Foreskin melanocyte (primary cell): ENCODE measurements at places on chromosomes 3 and 15.
A peak's percentile ranks its signal among the peaks of the same experiment; 100 is the strongest.

DNA sequence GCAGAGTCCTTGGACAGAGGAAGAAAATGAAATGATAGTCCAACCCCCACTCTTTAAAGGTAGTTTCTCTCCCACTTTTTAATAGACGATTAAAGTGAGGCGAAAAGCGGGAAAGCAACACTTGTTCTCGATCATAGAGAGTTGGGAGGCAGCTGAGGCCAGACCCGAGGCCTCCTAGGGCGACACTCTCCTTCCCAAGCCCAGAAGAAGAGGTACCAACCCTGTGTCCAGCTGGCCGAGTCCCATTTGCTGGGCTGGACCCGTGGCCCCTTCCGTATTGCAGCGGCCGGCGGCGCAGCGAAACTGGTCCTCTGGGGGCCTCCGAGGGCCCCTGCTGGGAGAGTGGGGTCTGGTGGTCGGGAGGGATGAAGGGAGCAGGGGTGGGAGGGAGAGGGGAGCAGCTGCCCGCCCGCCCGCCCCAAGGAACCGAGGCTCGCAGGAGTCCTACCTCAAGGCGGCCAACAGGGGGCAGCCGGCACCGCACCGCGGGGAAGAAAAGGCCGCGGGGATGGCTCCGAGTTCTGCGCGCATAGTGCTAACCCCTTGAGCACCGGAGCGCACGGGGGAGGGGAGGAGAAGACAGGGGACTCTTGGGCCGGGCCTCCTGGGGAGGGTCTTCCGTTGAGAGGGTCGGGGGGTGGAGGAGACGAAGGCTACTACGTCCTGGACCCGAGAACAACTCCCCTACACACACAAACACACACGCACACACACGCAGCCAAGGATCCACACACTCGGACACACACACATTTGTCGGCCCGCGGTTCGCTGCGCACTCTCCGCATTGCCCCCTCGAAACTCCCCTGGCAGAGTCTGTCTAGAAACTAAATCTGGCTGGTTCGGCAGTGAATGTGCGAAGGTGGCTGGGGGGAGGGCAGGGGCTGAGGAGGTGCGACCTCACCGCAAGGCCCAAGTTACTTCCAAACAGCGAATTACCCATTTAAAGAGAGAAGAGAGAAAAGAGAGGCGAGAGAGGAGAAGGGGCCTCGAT, 2.0 kb downstream of the WNT5A start:
- peak; percentile 39 for DNase-seq

DNA sequence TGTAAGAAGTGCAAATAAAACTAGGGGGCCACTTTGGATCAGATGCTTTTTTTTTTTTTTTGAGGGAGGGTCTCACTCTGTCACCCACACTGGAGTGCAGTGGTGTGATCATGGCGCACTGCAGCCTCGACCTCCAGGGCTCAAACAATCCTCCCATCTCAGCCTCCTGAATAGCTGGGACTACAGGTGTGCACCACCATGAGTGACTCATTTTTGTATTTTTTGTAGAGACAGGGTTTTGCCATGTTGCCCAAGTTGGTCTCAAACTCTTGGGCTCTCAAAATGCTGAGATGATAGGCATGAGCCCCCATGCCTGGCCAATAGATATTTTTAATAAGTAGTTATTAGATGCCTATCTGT, 20.8 kb downstream of the CCR1 start:
- DNase-seq = no peak

GRCh38 chr15:78075490-78076230, 1.9 kb downstream of the TBC1D2B start:
- peak; percentile 66 for DNase-seq

- DNase-seq = no peak
Measured at GRCh38 chr3:160069986-160070385, 81.4 kb downstream of the IL12A start.

- no peak for DNase-seq
Measured at GRCh38 chr3:32410367-32411246, 19.0 kb downstream of the CMTM7 start.

DNA sequence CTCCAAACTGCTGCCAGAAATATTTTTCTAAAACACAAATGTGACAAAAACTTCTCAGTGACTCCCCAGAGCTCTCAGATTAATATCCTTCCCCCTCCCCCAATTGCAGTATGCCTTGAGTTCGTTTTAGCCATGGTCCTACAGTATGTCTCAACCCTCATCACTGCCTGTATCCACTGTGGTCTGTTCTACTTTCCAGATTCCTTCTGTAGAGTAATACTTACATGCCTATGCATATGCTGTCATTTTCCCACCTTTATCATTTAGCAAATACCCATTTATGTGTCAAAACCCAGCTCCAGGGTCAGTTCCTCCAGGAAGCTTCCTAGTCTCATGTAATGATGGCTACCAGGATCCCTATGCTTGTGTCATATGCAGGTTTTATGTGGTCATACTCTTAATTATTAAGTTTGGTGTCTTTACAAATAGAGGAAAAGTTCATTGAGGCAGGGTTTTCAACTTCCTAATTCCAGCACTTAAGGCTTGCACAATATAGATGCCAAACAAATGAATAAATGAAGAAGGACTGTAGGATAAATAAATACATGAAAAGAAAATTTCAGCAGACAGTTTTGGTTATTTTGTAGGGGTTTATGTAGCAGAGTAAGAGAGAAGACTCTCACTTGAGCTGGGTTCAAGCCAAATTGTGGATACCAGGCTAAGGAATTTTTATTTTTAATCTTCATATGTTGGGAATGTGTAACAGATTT, 170.8 kb downstream of the ALCAM start:
- no peak for DNase-seq

GRCh38 chr3:112456147-112456546, 43.1 kb downstream of the BTLA start:
- DNase-seq = no peak

DNA sequence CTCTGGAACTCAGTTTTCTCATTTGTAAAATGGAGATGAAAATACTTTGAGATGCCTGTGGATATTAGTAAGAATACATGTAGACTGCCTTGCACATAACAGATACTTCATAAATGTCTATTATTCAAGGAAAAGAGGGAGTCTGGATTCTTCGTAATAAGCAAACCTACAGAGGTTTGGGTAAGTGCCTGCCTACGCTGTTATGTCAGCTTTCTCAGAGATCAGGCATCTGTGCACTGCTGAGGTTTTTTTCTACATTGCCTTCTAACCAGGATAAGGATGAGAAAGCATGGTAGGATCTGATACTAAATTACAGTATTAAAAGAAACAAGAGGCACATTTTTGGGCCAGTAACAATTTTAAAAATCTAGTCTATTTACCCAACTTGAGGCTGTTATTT, 10.9 kb downstream of the MCTP2 start:
- no peak for DNase-seq

GRCh38 chr3:193894121-193894863, 241.7 kb upstream of the HES1 start:
- no peak for DNase-seq

DNA sequence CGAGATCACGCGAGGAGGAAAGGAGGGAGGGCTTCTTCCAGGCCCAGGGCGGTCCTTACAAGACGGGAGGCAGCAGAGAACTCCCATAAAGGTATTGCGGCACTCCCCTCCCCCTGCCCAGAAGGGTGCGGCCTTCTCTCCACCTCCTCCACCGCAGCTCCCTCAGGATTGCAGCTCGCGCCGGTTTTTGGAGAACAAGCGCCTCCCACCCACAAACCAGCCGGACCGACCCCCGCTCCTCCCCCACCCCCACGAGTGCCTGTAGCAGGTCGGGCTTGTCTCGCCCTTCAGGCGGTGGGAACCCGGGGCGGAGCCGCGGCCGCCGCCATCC, 1.1 kb upstream of the SETD5 start:
- DNase-seq = peak; percentile 92

- DNase-seq = no peak
Measured at GRCh38 chr3:60746043-60746638, 505.1 kb downstream of the FHIT start.

DNA sequence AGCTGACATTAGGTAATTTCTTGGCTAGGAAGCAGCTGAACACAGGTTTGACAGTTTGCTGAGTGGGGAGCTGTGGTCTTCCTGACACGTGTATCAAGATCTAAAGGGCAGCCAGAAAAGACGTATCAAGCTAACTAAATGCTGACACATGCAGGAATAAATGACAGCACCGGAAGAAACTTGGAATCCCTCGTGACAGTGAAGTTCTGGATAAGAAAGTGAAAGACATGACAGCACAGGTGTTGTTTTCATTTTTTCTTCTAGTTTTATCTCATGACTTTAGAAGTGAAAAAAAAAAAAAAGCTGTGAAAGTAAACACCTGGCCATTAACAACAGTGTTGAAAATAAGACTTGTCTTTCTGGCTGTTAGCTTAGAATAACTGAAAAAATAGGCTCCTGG, 48.7 kb downstream of the FGF7 start:
- no peak for DNase-seq

DNA sequence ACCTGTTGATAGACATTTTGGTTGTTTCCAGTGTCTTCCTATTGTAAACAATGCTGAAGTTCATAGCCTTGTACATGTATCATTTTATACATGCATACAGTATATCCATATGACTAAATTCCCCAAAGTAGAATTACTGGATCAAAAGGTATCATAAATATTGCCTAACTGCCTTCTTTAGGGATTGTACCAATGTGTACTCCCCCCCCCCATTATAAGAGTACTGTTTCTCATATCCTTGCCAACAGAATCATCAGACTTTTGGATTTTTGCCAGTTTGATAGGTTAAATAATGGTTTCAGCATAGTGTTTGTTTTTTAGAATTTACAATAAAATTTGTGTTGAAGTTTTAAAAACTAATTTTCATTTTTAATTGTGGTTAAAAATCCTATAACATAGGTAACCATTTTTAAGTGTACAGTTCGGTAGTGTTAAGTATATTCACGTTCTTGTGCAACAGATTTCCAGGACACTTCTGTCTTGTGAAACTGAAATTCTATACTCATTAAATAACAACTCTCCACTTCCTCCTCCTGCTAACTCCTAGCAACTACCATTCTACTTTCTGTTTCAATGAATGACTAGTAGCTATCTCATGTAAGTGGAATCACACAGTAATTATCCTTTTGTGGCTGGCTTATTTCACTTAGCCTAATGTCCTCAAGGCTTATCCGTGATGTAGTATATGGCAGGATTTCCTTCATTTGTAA, 30.8 kb upstream of the MAP3K13 start:
- DNase-seq = peak; percentile 71

DNA sequence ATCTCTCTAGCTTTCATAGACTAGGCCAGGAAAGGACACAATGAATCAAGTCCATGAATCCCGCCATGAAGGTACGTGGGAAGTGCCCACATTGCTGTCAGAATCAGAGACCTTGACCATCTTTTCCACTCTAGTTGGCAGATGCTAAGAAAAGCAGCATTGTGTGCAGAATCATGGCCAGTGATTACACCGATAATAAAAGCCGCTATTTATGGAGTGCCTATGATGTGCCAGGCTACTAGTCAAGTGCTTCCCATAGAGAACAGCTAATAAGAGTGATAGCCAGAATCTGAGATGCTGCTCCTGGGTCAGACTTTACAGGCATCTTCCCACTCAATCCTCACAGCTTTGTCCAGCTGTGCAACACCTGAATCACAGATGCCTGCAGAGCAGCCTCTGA, 13.2 kb upstream of the RPL32 start:
- DNase-seq = no peak

- DNase-seq = no peak
Measured at GRCh38 chr3:140530603-140531002, 147.3 kb upstream of the TRIM42 start.
